ENCODE measurements at places on chromosomes 12 and 14.

GRCh38 chr14:69626132-69626500 is 14.7 kb downstream of the SUSD6 start:
- no peak for DNase-seq

DNA sequence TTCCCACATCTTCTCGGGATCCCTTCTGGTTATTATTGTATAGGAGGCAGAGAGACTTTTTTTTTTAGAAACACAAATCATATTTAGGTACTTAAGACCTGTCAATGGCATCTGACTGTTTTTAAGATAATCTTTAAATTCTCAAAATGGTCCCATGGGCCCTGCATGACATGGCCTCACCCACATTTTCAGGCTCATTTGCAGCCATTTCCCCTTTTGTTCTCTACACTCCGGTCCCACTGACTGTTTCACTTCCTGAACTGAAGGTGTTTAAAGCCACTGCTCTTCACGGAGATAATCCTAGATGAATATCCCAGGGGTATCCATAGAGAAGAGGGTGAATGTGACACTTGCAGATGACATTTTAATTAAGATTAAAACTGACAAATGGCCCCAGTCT is 12.3 kb upstream of the C12orf71 start:
- DNase-seq = no peak

- DNase-seq = no peak
Observed at GRCh38 chr14:40452674-40453073, 1020.4 kb upstream of the FBXO33 start.

- no peak for DNase-seq
Observed at GRCh38 chr14:92704036-92704804, 44.2 kb downstream of the LGMN start.

DNA sequence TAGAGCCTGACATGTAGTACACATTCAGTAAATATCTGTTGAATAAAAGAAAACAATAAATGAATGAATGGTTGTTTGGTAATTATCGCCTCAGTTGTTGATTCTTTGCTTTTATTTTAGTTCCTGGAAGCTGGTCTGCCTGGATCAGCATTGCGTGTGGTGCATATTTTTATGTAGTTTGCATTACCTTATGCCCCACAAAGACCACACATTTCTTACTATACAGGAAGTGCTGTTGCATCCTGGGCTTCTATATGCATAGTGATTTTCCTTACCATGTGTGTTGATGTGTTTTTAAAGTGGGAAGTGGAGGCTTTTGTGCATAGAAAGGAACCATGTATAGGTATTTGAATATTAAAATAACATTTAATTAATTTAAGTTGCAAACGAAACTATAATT is 43.6 kb downstream of the DYRK2 start:
- no peak for DNase-seq

- DNase-seq = no peak
Observed at GRCh38 chr14:95248432-95248831, 71.3 kb downstream of the CLMN start.
